ENCODE measurements at places on chromosomes 11 and 22.

GRCh38 chr11:24760681-24761080 is 263.8 kb downstream of the LUZP2 start:
- DNase-seq: no peak

- no peak for DNase-seq
Observed at GRCh38 chr11:59191890-59192289, 20.0 kb downstream of the DTX4 start.

GRCh38 chr11:119589001-119589400 is 140.0 kb downstream of the NECTIN1 start:
- no peak for DNase-seq

DNA sequence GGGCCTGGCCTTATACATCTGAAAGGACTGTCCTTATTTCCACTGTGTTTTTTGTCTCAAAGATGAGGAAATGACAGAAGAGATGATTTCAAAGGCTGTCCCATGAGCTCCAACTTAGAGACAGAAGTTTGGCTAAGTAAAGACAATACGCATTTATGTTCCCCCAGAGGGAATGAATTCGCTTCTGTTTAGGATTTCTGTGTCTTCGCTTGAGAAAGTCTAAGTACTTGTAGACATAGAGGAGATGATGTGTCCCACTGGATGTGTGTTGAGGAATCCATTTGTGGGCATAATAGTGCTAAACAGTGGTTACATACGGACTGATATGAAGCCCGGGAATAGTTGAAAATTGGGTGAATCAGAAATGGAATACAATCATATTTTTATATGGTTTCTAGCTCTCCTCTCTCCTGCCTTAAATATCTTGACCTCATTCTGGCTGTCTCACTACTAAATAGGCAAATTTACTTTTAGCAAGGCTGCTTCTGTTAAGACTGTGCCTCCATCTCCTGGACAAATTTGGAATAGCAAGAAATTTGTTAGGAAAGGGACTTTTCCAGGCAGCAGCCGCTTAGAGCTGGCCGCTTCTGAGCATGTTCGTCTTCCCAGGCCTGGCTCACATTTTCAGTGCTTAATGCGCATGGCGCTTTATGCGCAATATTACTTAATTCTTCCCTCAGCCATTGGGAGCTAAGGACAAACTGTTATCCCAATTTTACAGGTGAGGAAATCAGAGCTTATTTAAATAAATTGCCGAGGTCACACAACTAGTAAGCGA is 1.9 kb upstream of the PEX26 start:
- peak; percentile 14 for DNase-seq

- DNase-seq: no peak
Observed at GRCh38 chr11:67102664-67103063, 16.4 kb upstream of the KDM2A start.

- no peak for DNase-seq
Observed at GRCh38 chr11:131235328-131236298, 134.8 kb upstream of the NTM start.

DNA sequence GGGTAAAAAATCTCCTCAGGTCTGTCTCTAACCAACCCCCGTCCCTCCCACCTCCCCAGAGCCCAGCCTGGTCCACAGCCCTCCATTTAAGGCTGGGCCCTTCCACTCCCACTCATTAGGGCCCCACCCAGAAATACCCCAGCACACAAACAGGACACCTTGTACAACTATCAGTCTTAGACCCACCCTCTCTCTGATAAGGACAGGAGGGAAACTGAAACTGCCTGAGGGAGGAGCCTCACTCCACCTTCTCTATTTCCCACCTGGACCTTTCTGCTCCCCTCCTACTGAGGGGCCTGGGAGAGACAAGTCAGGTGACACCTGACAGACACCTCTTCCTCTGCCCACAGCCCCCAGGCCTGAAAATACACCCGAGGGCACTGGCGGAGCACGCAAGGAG is 90.2 kb downstream of the PLEKHA7 start:
- no peak for DNase-seq

GRCh38 chr22:48182846-48183805 is 1420.7 kb downstream of the TBC1D22A start:
- DNase-seq: no peak

Measured in T-cell (primary cell).